ENCODE measurements at places on chromosomes 12 and 14. TPM values are rescaled to one million over a fixed set of nuclear protein-coding genes. Genes with fewer than 3 reads are reported as not detected.

FAM181A gene
- not detected for total RNA-seq

TTC8 gene
- 5.0 TPM for total RNA-seq

KLRC4 gene
- total RNA-seq = not detected

ARMH4 gene
- total RNA-seq = 1.8 TPM

NUAK1 gene
- 32.5 TPM for total RNA-seq

JPH4 gene
- not detected for total RNA-seq

LRFN5 gene
- total RNA-seq = not detected

NFATC4 gene
- 0.87 TPM for total RNA-seq

CREBL2 gene
- total RNA-seq = 30.9 TPM

ZNF891 gene
- total RNA-seq = 0.22 TPM

LRP1 gene
- 0.60 TPM for total RNA-seq

GZMH gene
- not detected for total RNA-seq

SMAGP gene
- 9.8 TPM for total RNA-seq

CRIP1 gene
- 0.44 TPM for total RNA-seq

INSM2 gene
- not detected for total RNA-seq

EFS gene
- total RNA-seq = not detected
